Fibroblast of gingiva (primary cell): ENCODE measurements at places on chromosomes 11 and 22.

GRCh38 chr11:67270256-67271204, 4.3 kb downstream of the GRK2 start:
- DNase-seq = no peak

DNA sequence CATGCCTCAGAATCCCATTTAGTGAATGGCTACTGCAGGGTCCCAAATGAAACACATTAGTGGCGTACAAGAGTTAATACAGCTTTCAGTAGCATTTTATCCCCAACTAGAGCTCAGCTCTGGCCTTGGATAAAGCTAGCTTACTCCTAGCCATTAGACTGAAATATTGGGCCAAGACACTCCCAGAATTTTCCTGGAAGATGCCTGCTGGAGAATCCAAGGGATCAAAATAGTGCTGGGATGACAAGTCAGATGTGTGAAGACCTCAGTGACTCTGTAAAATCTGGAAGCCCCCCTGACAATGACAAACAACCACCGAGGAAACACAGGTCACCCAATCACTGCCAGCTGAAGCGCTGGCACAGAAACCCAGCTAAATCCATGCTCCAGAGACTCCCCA, 303.1 kb upstream of the SORL1-AS1 start:
- no peak for DNase-seq

GRCh38 chr22:44486538-44486937, 11.5 kb downstream of the RTL6 start:
- DNase-seq = no peak

DNA sequence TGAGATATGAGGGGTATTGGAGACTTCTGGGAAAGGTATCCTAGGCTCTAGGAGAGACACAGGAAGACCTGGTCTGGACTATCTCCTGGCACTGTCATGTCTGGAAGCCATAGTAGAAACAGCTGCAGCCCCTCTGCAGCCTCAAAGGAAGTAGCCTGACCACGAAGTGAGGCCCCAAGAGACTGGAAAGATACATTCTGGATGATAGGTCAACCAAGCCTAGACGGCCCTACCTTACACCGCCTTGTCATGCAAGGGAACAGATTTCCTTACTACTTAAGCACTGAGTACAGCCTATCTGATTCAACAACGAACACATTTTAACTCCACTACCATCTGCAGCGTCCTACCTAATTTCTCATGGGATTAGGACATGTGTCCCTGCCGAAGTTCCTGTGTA, 31.1 kb downstream of the UQCR10 start:
- DNase-seq = no peak

- DNase-seq = no peak
Measured at GRCh38 chr11:66546966-66547661, 411 bp downstream of the ACTN3 start.

- no peak for DNase-seq
Measured at GRCh38 chr11:44229624-44230023, 80.3 kb downstream of the ALX4 start.
